HuH-7.5 (cell line): ENCODE measurements at places on chromosomes 12 and 14.

GRCh38 chr14:32408018-32408417, 78.9 kb downstream of the AKAP6 start:
- no peak for DNase-seq

GRCh38 chr14:101964297-101965180, at the start of gene DYNC1H1:
Gene DYNC1H1, plus strand, starts transcription at chr14:101964573. Its CDS starts 119 bp downstream, at chr14:101964692.
- peak; percentile 77 for DNase-seq

DNA sequence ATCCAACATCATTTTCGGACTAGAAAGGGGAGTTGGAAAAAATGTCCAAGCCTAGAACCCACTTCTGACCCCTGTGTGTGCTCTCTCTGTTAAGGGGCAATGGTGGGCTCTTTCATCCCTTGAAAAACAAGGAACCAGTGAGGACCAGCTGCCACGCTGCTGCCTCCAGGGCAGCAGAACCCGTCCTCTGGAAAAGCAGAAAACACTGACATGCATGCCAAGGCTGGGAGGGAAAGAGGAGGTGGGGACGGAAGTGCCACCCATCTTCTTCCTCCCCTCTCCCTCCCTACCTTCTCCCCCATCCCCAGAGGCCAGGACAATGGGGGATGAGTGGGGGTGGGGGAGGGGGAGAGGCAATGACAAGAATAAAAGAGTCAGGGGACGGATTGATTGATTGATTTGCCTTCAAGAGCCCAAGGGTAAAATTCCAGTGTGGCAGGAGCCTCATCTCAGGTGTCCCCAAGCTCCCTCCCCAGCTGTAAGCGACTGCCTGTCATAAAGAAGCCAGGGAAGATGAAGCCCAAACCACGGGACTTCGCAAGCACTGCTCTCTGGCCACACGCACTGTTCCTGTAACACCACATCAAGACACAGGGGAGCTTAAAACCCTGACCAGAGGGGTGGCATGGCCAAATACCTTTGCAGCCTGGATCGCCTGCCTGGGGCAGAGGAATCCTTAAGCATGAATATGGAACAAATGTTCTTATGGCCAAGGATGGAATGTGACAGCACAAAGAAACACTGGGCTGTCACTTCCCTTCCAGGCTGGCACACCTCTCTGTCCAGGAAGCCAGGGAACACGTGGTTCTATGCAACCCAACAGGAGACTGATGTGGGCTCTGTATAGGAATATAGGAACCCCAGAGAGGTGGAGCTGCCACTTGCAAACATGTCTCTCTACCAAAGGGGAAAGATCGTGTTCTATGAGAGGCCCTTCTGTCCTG, 38.9 kb upstream of the BDKRB2 start:
- DNase-seq, result no peak

- DNase-seq, result no peak
Observed at GRCh38 chr12:80700327-80700726, 7.1 kb upstream of the MYF6 start.

GRCh38 chr12:93670104-93670503, 7.1 kb upstream of the CRADD start:
- no peak for DNase-seq

GRCh38 chr14:74409441-74409840, 16.6 kb downstream of the SYNDIG1L start:
- no peak for DNase-seq

GRCh38 chr14:65513671-65514070, 101.1 kb downstream of the FUT8 start:
- no peak for DNase-seq

DNA sequence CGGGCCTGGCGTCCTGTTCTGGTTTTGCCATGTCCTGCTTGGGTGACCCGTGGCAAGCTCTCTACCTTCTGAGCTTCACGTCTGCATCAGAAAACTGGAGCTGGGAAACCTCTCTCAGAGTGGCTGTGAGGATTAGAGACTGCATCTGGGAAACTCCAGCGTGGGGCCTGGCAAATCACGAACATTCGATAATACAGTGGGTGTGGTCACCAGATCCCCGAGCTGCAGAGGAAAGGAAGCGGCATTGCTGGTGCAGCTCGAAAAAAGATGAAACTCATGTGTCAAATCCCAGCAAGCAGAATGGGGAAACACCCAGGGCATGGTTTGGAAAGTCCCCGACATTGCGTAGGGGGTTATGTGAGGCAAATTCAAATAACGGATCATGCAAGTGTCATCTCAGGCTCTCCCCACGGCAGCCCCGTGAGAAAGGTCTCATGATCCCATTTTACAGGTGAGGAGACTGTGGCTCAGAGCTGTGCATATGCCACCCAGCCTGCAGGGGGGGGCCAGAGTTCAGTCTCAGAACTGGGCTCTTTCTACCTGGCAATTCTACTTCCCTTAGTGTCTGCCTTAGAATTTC, 98.1 kb upstream of the VRK1 start:
- no peak for DNase-seq

DNA sequence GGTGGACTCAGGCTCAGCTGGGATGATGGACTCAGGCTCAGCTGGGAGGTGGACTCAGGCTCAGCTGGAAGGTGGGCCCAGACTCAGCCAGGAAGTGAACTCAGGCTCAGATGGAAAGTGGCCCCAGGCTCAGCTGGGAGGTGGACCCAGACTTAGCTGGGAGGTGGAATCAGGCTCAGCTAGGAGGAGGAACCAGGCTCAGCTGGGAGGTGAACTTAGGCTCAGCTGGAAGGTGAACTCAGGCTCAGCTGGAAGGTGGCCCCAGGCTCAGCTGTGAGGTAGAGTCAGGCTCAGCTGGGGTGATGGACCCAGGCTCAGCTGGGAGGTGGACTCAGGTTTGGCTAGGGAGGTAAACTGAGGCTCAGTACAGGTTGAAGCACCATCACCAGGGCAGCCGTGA, 21.8 kb upstream of the C14orf180 start:
- no peak for DNase-seq

DNA sequence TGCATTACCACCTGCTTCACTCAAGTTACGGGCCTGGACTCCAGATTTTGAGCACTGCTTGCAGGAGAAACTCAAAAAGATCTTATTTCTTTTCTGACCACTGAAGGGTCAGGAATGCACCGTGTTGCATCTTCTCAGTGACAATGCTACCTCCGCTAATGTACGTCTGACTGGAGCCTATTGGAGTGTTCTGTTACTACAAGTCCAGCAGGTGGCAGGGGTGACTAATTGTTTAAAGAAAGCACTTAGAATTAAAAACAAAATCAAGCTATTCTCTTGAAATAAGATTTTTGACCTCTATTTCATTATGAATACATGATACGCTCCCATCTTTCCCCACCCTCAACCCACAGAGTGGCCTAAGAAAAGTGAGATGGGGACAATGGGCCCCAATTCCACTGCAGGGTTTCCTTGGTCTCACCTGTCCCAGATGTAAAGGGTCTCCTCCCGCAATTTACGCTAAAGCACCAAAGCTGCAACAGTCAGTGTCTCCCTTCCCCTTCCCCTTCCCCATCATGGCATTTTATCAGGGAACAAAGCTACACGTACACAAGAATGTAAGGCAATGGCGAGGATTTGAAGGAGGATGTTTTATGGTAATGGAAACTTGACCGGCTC, 2.2 kb downstream of the TBPL2 start:
- DNase-seq, result peak; percentile 31

DNA sequence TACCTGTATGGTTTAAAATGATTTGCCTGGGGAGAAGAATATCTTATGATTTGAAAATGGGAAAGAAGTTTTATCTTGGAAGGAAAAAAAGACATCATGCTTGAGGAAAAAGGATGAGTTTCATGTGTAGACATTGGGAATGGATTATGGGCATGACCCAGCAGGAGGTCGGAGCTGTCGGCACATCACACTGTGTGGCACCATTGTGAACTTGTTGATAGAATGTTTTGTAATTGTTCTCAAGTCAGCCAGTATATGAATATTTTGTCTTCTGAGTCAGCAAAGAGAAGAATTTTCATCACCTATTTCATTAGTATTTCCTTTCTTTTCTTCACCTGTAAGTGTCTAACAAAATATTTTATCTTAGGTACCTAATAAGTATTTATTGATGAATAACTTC, 60.0 kb upstream of the HMGA2 start:
- no peak for DNase-seq

DNA sequence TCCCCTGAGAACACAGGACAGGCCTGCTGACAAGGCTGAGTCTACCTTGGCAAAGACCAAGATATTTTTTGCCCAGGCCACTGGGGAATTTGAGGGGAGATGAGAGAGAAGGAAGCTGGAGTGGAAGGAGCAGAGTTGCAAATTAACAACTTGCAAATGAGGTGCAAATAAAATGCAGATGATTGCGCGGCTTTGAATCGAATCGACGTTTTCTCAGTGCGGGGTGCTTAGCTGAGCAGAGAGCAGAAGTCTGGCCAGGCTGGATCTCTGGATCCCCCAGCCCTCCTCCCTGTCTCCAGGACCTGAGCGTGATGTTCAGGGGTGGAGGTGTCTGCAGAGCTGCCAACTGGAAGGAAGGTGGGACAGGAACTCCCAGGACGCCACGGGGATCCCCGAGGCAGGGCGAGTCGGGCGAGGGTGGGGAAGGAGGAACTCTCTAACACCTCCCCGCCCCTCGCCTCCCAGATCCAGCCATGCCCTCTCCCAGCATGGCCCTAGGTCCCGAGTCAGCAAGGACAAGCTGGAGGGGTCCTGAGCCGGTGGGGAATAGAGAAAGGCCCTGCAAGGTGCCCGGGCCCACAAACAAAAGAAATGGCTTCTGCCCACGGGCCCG, 527 bp upstream of the CARMIL3 start:
- no peak for DNase-seq

GRCh38 chr12:10362325-10362724, 27.5 kb downstream of the KLRK1 start:
- no peak for DNase-seq

DNA sequence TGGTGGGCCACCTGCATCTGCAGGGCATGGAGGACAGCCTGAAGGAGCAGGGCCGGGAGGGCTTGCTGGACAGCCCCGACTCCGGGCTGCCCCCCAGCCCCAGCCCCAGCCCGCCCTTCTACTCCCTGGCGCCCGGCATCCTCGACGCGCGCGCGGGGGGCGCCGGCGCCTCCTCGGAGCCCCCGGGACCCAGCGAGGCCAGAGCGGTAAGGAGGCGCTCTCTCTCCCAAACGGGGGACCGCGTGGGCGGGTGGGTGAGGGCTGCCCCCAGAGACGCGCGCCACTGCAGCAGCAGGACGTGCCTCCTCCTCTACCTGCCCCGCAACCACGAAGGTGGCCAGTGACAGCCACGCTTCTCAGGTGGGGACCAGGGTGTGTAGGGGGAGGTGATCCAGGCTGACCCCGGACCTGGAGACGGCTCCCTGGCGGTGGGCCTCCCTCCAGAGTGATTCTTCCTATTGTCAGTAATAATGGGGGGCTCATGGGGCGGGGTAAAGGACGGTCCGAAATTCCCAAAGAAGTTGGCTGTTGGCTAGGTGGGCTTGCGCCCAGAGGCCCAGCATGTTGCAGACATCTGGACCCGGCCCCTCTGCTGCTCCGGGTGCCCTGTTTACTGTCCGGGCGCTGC, 652 bp downstream of the RFLNA start:
- DNase-seq, result no peak

DNA sequence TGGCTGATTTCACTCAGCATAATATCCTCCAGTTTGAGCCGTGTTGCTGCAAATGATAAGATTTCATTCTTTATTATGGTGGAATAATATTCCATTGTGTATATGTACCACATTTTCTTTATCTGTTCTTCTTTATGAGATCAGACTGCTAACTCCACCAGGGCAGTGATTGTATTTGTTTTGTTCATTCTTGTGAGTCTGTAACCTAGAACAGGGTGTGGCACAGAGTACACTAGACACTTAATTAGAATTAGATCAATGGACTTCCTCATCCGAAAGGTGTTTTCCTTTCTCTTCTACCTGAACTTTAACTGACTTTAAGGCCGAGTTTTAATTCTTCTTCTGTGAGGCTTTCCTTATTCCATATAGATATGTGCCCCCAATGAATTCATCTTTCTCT, 551.0 kb downstream of the SNAPC1 start:
- DNase-seq, result no peak

GRCh38 chr14:22807432-22808087, 7.7 kb downstream of the SLC7A7 start:
- DNase-seq, result no peak

DNA sequence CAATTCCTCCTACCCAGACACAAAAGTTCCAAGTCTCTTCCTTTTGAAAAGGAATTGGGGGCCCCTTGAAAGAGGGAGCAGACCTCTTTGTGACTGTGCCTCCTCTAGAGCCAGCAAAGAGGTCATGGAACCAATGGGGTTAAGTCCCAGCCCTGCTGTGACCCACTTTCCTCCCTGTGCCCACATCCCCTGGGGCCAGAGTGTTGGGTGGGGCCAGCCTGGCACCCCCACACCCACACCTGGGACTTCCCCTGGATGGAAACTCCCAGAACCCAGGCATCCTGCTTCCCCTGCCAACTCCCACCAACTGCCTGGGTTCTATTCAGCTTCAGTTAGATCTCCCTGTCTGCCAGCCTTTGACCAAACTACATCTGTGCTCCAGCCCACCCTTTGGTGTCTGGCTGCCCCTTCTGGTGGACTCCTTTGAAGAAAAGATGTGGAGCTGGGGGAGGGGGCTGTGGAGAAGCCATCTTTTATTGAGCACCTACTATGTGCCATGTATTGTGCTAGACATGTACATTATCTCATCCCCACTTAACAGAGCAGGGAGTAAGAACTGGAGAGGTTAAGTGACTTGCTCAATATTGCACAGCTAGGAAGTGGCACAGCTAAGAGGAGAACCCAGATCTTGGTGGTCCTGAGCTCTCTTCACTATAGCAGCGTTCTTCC, 4.6 kb upstream of the RARG start:
- DNase-seq, result no peak

DNA sequence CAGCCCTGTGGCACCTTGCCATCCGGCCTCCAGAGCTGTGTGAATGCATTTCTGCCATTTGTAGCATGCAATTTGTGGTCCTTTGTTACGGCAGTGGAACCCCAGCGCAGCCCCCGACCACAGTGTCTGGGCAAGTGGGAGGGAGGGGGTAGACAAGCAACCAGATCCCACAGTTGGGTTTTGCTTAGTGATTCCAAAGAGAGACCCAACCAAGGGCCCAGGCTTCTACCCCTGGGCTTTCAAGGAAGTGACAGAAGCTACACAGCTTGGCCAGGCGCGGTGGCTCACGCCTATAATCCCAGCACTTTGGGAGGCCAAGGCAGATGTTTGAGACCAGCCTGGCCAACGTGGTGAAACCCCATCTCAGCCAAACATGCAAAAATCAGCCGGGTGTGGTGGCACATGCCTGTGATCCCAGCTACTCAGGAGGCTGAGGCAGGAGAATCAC, 17.8 kb downstream of the ZBTB42 start:
- no peak for DNase-seq

DNA sequence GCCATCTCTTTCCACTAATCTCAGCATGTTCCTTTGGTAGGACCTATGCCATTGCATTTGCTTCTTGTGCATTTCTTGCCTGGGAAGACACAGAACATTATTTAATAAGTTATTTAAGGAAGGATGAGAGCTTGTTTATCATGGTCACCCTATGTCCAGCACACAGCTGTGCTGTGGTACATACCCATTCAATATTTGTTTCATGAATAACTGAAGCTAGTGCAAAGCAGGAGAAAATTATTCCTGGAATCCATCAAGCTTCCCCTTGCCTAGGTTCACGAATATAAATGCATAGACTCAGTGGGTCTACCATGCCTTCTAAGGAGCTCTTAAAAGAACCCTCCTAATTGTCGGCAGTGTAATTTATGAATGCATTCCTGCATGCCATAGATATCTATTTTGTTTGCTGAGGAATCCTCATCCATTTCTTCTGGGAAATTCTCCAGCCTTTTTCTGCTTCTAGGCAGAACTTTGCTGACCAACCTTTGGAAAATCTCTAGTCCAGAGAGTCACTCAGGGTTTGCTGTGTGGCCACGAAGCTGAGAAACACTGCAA, 599.8 kb upstream of the TMEM132C start:
- DNase-seq, result no peak
